ENCODE measurements at places on chromosomes 13 and 19.

- peak; percentile 58 for DNase-seq
Measured at GRCh38 chr19:51702103-51702824, 9.1 kb downstream of the SPACA6 start.

DNA sequence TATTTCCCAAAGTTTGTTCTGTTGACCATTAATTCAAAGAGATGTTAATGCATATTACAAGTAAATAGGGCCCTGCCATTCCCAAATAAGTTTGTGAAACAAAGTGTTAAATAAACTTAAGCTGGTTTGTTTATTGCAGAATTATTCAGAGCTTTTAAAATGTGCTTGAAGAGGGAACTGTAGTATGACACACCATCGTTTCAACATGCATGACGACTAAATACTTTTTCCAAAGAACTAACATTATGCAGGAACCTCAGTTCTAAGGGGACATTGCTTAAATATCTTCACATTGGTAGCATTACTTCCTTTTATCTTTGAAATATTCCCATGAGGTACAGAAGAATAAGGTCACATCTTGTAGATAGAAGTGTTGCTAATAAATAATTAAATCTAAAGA lies 14.6 kb downstream of the LHFPL6 start:
- DNase-seq, result no peak

GRCh38 chr13:40345654-40346372 lies 320.6 kb downstream of the FOXO1 start:
- peak; percentile 81 for DNase-seq

DNA sequence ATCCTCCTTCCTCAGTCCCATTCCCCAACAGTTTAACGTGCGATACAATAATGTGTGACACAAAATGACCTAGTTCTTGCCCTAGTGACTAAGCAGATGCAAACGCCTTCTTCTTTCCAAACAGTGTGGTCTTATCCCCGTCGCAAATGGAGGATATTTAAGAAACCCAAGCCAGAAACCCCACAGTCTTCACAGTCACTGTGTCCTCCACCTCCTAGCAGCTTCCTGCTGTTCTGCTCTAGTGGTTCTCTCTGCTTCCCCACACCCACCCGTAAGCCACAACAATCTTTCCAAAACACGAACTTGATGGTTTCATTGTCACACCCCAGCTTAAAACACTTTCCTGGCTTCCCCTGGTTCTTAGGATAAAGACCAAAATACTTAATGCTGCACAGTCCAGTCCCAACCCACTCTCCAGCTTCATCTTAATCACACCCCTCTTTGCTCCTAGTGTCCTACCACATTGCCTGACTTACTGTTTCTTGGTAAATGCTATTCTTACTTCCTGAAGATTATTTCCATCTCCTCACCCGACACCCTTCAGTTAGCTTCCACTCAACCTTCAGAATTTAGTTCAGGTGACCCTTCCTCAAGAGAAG lies 32.3 kb downstream of the ITM2B start:
- DNase-seq, result no peak

GRCh38 chr13:23922005-23922932 lies 25.0 kb upstream of the C1QTNF9B start:
- DNase-seq, result no peak

DNA sequence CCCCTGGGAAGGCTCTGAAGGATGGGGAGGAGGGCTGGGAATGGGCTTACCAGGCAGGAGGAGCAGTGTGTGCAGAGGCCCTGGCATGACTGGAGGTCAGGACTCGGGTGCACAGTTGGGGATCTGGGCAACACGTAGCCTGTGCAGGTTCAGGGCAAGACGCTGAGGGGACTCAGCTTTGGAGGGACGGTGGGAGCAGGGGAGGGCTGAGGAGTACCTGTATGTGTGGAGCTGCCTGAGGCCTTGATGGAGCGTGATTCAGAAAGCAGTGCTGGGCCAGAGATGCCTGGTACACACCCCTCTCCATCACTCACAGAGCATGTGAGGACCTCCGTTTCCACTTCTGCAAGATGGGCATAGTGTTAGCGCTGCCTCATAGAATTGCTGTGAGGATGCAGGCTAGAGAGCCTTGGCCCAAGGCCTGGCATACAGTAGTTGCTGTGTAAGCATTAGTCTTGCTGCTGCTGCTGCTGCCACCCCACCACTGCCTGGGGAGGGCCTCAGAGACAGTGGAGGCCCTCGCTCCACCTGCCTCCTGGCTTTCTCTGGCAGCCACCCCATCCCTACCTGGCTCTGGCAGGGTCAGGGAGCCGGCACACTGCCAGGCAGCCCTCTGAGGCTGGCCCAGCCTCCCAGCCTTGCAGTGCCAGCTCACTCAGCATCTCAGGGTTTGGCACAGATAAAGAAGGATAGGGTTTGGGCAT lies 2.4 kb downstream of the PAK4 start:
- DNase-seq, result peak; percentile 64

DNA sequence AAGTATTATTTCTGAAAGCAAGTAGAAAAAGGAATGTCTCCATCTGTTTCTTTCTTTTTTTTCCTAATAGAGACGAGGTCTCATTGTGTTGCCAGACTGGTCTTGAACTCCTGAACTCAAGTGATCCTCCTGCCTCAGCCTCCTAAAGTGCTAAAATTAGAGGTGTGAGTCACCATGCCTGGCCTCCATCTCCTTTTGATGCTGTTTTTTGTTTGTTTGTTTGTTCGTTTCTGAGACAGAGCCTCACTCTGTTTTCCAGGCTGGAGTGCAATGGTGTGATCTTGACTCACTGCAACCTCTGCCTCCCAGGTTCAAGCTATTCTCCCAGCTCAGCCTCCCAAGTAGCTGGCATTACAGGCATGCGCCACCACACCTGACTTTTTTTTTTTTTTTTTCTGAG lies 14.5 kb upstream of the ABCC4 start:
- DNase-seq, result no peak

- no peak for DNase-seq
Measured at GRCh38 chr13:77554069-77554468, 18.6 kb downstream of the SCEL start.

- no peak for DNase-seq
Measured at GRCh38 chr13:60679928-60680694, 283.1 kb downstream of the TDRD3 start.

GRCh38 chr19:44891016-44891882 lies at the start of gene TOMM40:
TOMM40 (plus strand) TSS chr19:44891254; CDS start chr19:44891416, 162 bp downstream.
- no peak for DNase-seq

DNA sequence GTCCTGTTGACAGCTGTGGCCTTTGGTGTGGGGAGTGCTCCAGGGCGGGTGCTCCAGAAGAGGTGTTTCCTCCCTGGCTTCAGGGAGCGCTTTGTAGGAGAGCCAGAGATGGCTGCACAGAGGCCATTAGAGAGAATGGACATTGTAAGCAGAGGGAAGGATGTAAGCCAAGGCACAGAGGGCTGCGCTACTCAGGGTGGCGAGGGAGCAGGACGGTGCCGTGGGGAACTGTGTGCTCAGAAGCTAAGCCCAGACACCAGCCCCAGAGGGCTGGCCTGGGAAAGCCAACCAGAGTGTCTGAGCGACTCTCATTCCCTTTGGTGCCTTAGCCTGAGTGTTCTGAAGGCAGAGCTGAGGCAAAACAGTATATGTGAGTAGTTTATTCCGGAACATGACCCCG lies 92.2 kb downstream of the TSHZ3 start:
- DNase-seq, result no peak

DNA sequence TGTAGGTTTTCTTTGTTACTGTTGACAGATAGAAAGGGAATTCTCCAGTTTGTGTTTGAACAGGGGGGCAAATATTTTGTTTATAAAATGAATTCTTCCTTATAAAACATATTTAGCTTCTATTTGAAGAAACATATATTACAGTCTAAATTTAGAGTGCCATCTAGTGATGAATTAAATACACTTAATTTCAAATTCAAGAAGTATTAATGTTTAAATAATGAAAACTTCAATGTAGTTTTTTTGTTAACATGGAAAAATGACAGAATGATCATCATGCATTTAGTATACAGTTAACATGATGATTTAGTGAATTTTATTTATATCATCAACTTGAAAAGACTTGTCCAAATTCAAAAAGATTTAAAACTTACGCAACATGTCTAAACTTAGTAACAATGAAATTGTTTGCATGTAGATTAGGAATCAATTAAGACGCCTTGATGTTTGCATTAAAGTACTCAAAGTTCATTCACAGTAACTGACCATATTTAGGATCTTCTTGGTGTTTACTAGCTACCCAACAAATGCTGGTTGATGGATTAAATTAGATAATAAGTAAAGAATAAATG lies 765.9 kb upstream of the SLITRK1 start:
- no peak for DNase-seq

- peak; percentile 14 for DNase-seq
Measured at GRCh38 chr13:111492341-111492950, 172.0 kb downstream of the TEX29 start.

GRCh38 chr13:39563470-39563735 lies 39.6 kb downstream of the LHFPL6 start:
- no peak for DNase-seq

- peak; percentile 45 for DNase-seq
Measured at GRCh38 chr19:33689868-33690267, 68.1 kb downstream of the CHST8 start.

DNA sequence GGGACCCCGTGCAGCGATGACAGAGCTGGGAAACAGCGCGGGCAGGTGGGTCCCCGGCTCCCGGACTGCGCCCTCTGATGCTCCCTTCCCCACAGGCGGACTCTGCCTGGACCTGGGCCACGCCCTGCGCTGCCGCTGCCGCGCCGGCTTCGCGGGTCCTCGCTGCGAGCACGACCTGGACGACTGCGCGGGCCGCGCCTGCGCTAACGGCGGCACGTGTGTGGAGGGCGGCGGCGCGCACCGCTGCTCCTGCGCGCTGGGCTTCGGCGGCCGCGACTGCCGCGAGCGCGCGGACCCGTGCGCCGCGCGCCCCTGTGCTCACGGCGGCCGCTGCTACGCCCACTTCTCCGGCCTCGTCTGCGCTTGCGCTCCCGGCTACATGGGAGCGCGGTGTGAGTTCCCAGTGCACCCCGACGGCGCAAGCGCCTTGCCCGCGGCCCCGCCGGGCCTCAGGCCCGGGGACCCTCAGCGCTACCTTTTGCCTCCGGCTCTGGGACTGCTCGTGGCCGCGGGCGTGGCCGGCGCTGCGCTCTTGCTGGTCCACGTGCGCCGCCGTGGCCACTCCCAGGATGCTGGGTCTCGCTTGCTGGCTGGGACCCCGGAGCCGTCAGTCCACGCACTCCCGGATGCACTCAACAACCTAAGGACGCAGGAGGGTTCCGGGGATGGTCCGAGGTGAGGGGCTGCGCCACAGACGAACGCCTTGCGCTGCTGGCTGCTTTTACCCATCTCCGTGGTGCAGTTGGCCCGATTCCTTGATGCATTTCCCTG lies 7.8 kb upstream of the SELENOV start:
- DNase-seq, result no peak

DNA sequence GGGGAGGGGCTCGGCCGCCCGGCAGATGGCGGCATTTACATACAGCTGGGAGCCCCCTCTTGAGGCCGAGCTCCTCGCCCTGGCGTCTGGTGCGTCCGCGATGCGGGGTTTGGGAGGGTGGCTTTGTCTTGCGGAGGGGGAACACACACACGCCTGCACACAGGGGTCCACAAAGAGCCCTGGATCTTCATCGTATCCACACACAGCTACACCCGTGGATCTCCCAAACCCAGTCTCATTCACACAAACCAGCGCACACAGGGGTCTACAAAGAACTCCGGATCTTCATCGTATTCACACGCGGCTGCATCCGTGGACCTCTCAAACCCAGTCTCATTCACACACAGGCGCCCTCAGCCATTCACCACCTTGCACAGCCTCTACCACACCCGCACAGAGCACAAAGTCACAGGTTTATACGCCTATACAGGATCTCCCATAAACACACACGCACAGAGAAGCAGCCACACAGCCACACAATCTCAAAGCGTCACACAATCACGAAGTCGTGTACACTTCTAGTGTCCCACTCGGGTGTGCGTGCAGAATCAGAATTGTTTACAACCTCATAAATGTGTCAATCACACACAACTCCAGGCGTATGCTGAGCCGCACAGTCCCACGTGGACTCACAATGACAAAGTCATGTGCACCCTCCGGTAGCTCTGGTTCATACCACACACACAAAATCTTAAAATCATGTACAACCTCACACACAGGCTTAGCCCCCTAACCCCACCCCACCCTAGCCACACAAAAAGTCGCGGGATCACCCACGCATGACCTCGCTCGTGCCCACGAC lies 550 bp upstream of the DLL3 start:
- DNase-seq, result no peak

DNA sequence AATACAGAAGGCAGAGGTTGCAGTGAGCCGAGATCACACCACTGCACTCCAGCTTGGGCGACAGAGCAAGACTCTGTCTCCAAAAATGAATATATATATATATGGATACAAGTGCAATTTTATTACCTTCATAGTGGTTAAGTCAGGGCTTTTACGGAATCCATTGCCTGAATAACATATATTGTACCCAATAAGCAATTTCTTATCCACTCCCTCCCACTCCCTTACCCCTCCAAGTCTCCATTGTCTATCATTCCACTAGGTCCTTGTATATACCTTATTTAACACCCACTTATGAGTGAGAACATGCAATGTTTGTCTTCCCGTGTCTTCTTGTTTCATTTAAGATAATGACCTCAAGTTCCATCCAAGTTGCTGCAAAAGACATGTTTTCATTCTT lies 48.3 kb upstream of the AKAP11 start:
- DNase-seq, result no peak

GRCh38 chr13:112968380-112968909 lies 569 bp upstream of the MCF2L start:
- peak; percentile 86 for DNase-seq

GRCh38 chr13:111359237-111359915 lies 38.9 kb downstream of the TEX29 start:
- DNase-seq, result no peak

- DNase-seq, result no peak
Measured at GRCh38 chr19:39681416-39681815, 22.9 kb upstream of the LGALS14 start.

DNA sequence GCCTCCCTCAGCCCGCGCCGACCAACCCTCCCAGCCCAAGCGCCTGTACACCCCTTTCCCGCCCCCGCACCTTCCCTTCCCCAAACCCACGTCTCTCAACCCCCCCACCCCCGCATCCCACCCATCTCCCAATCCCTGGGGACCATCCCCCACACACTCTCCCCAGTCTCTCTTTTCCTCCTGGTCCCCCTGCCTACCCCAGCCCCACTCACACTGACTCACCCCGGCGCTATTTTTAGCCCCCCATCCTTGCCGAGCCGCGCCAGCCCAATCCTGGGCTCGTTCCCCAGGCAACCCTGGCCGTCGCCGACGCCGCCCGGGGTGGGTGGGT lies 11.7 kb downstream of the CIC start:
- DNase-seq, result no peak

- no peak for DNase-seq
Measured at GRCh38 chr19:46131485-46132143, 7.1 kb upstream of the IGFL3 start.

DNA sequence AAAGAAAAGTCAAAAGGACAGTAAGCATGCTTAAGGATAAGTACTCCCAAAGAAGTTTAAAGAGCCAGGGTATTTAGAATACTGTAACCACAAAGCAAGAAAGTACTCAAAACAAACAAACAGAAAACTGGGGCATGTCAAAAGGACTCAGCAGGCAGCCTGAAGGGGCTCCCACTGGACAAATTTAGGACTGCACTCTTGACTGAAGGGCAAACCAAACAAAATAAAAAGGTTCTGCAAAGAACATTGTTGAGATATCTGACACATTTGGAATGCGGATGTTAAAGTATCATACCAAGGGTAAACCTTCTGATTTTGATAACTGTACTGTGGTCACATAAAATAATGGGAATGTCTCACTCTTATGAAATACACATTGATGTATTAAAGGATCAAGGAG lies 157.4 kb downstream of the TNFSF13B start:
- DNase-seq, result no peak

GRCh38 chr19:995051-995827 lies 5.0 kb upstream of the GRIN3B start:
- DNase-seq, result peak; percentile 39

All from right lobe of liver (tissue), 6 donors.